ENCODE measurements at places on chromosomes 3 and 15.

DNA sequence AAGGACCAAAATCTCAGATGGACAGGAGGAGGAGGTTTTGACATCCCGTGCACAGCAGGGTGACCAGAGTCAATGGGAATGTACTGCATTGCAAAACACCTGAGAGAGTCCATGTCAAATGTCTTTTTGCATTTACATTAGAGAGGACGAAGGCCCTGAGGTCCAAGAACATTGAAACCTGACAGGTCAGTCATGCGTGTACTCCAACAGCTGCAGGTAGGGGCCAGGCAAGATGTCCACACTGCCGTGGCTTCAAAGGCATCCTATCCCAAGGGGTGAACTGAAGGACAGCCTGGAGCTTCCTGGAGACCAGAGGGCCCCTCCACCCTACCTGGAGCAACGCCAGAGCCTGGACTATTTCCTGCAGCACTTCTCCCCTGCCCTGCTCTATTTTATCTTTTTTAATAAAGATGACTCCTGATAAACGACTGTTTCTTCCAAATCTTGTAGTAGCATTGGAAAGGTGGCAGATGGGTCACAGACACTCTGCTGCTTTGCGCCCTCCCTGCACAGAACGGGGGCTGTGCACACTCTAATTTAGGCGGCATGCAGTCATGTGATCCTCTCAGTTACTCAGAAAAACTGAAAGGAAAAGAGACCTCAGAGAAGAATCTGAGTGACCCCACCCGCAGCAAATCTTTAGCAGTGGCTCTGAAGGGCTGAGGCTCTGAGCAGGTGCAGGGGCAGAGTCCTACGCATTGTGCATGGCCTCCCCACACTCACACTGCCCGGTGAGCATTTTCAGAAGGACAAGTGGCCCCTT lies 68.2 kb downstream of the HMCES start:
- no peaks in the 10 kb centered on the region for H3K36me3 ChIP-seq
- peaks cover 7% of the 10 kb centered on the region for H3K4me1 ChIP-seq
- no peak overlapping the region for H3K27ac ChIP-seq
- H3K27me3 ChIP-seq: no peaks in the 10 kb centered on the region

DNA sequence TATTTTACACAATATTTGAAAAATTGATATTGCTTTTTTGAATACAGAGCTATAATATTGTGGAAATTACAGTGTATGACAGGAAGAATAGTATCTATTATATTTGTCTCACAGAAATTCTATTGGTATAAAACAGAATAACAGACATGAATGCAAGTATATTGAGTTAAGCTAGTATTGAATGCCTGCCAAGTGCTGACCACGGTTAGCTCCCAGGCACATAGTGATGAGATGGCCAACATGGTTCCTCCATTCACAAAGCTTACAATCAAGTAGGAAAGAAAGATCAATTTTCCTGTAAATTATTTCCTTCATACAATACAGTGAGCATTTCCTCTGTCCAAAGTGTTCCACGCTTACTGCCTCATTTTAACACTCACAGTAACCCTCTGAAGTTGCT lies 67.6 kb downstream of the TP63 start:
- H3K4me3 ChIP-seq: no peak overlapping the region
- H3K27me3 ChIP-seq: no peaks in the 10 kb centered on the region
- no peaks in the 10 kb centered on the region for H3K36me3 ChIP-seq

DNA sequence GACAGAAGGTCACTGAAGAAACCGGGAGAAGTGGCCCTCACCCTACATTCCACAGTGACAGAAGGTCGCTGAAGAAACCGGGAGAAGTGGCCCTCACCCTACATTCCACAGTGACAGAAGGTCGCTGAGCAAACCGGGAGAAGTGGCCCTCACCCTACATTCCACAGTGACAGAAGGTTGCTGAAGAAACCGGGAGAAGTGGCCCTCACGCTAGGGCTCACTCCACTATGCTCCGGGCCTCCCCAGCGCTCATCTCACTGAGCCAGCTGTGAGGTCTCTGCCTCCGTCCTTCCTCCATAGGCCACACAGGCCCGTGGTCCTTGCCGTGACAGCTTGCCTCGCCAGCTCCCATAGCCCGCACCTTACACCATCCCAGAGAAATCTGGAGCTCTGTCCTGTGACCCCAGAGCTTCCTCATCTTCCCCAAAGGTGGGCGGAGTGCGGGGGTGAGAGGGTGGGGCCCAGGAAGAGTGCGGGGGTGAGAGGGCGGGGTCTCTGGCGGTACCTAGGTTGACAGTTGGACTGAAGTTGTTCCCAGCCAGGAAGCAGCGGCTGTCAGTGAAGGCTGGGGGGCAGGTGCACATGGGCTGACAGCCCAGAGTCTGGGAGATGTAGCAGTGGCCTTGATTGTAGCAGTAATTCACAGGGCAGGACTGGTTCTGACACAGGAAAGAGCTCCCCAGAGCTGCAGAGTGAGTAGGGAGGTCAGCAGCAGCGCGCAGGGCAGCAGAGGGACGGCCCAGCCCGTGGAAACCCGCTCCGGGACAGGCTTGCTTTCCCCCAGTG lies 32.0 kb downstream of the MUC20 start:
- H3K36me3 ChIP-seq: no peaks in the 10 kb centered on the region
- H3K4me3 ChIP-seq: no peak overlapping the region
- no peak overlapping the region for H3K27ac ChIP-seq
- no peaks in the 10 kb centered on the region for H3K4me1 ChIP-seq
- DNase-seq: no peak

GRCh38 chr3:70431911-70432310 lies 119.5 kb upstream of the MDFIC2 start:
- no peaks in the 10 kb centered on the region for H3K36me3 ChIP-seq
- H3K4me1 ChIP-seq: no peaks in the 10 kb centered on the region
- no peak overlapping the region for H3K27ac ChIP-seq
- no peaks in the 10 kb centered on the region for H3K27me3 ChIP-seq
- H3K4me3 ChIP-seq: no peak overlapping the region

DNA sequence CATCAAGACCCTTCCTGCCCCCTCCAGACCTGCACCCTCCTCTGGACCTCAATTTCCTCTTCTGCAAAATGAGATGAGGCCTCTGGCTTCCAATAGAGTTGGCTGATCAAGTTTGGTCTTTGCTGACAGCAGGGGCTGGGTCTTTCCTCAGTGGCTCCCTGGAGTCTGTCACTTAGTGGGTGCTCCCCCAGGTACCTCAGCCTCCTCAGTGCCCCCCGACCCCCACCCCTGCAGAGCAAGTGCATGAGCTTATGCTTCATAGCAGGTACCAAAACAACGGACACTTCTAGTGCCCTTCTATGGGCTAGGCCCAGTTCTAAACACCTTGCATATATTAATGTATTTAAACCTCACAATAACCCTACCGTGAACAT lies 6.9 kb upstream of the PLXND1 start:
- no peaks in the 10 kb centered on the region for H3K27me3 ChIP-seq
- no peak overlapping the region for H3K4me3 ChIP-seq
- H3K27ac ChIP-seq: peak overlapping the region; percentile 67
- H3K4me1 ChIP-seq: peaks cover 13% of the 10 kb centered on the region
- H3K36me3 ChIP-seq: no peaks in the 10 kb centered on the region

- H3K4me3 ChIP-seq: no peak overlapping the region
- H3K36me3 ChIP-seq: peaks cover 12% of the 10 kb centered on the region
- no peaks in the 10 kb centered on the region for H3K27me3 ChIP-seq
- H3K27ac ChIP-seq: no peak overlapping the region
Observed at GRCh38 chr3:113498221-113499005, 16.5 kb downstream of the SPICE1 start.

GRCh38 chr3:61646360-61646759 lies 85.0 kb downstream of the PTPRG start:
- no peaks in the 10 kb centered on the region for H3K36me3 ChIP-seq
- no peaks in the 10 kb centered on the region for H3K27me3 ChIP-seq
- H3K4me3 ChIP-seq: no peak overlapping the region
- no peaks in the 10 kb centered on the region for H3K4me1 ChIP-seq

- H3K4me3 ChIP-seq: no peak overlapping the region
- no peak for DNase-seq
- no peaks in the 10 kb centered on the region for H3K36me3 ChIP-seq
- no peaks in the 10 kb centered on the region for H3K4me1 ChIP-seq
Observed at GRCh38 chr15:63481105-63481810, 23.1 kb upstream of the USP3 start.

DNA sequence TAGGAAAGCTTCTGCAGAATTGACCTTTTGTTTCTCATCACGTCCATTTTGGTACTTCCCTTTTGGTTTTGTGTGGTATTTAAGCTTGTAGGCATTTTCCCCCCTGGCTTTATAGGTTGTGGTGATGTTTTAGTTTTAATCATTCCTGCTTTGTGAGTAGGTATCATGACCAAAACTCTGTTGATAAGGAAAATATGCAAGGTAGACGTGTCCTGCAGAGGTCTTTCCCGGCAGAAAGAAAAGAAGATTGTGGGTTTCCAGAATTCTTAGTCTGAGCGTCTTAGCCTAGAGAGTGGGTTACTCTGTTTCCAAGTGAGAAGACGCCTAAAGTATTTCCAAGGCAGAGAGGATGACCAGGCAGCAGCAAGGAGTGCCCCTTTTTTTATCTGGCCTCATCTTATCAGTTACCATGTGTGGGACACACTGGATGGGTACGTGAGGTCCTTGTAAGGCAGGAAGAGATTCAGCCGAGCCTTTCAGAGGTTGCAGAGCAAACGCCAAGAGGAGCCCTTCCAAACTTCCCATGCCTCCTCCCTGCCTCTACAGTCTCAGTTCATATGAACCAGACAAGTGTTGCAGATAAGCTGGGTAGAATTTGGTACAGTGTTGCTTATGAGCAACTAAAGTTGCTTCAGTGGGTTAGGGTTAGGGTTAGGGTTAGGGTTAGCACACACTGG lies 58.8 kb downstream of the ARNT2 start:
- no peak overlapping the region for H3K27ac ChIP-seq
- H3K27me3 ChIP-seq: no peaks in the 10 kb centered on the region
- DNase-seq: no peak
- no peaks in the 10 kb centered on the region for H3K4me1 ChIP-seq

- H3K36me3 ChIP-seq: peaks cover 2% of the 10 kb centered on the region
- H3K27me3 ChIP-seq: no peaks in the 10 kb centered on the region
- H3K27ac ChIP-seq: peak overlapping the region; percentile 59
- H3K4me3 ChIP-seq: no peak overlapping the region
- no peak for DNase-seq
- peaks cover 31% of the 10 kb centered on the region for H3K4me1 ChIP-seq
Observed at GRCh38 chr15:52656412-52656811, 22.8 kb downstream of the ATOSA start.

GRCh38 chr3:128799653-128800052 lies 73.7 kb downstream of the RAB7A start:
- DNase-seq: no peak
- no peak overlapping the region for H3K4me3 ChIP-seq
- no peaks in the 10 kb centered on the region for H3K27me3 ChIP-seq
- H3K27ac ChIP-seq: peak overlapping the region; percentile 55
- H3K36me3 ChIP-seq: peaks cover 24% of the 10 kb centered on the region

- H3K4me3 ChIP-seq: no peak overlapping the region
- no peak overlapping the region for H3K27ac ChIP-seq
- H3K4me1 ChIP-seq: no peaks in the 10 kb centered on the region
- H3K27me3 ChIP-seq: no peaks in the 10 kb centered on the region
- no peak for DNase-seq
Observed at GRCh38 chr15:82851306-82851850, 42.0 kb downstream of the WHAMM start.

DNA sequence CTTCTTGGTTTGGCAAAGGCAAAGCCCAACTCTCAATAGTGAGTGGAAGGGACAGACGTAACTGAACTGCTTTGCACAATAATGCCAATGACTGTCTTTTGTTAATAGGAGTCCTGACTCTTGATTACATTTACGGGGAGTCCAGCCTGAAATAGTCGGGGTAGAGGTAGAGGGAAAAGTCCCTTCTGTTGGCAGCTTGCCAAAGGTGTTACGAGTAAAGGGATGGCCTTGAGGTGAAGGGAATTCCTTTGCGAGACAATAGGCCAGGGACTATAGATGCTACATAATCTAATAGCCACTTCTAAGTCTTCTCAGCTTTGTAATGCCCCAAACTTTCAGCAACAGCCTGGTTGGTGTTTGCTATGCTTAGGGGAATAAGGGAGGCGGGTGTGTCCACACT lies 2.2 kb upstream of the SENP2 start:
- no peak overlapping the region for H3K4me3 ChIP-seq
- H3K27me3 ChIP-seq: no peaks in the 10 kb centered on the region
- DNase-seq: no peak
- no peaks in the 10 kb centered on the region for H3K36me3 ChIP-seq
- peaks cover 10% of the 10 kb centered on the region for H3K4me1 ChIP-seq
- no peak overlapping the region for H3K27ac ChIP-seq

GRCh38 chr15:55858661-55859060 lies 115.7 kb upstream of the PRTG start:
- H3K27ac ChIP-seq: no peak overlapping the region
- no peak for DNase-seq
- H3K27me3 ChIP-seq: no peaks in the 10 kb centered on the region
- no peaks in the 10 kb centered on the region for H3K4me1 ChIP-seq

- H3K27ac ChIP-seq: no peak overlapping the region
- H3K4me1 ChIP-seq: no peaks in the 10 kb centered on the region
- H3K4me3 ChIP-seq: no peak overlapping the region
- DNase-seq: no peak
- H3K27me3 ChIP-seq: no peaks in the 10 kb centered on the region
Observed at GRCh38 chr3:95705786-95706418, 1108.5 kb upstream of the EPHA6 start.

DNA sequence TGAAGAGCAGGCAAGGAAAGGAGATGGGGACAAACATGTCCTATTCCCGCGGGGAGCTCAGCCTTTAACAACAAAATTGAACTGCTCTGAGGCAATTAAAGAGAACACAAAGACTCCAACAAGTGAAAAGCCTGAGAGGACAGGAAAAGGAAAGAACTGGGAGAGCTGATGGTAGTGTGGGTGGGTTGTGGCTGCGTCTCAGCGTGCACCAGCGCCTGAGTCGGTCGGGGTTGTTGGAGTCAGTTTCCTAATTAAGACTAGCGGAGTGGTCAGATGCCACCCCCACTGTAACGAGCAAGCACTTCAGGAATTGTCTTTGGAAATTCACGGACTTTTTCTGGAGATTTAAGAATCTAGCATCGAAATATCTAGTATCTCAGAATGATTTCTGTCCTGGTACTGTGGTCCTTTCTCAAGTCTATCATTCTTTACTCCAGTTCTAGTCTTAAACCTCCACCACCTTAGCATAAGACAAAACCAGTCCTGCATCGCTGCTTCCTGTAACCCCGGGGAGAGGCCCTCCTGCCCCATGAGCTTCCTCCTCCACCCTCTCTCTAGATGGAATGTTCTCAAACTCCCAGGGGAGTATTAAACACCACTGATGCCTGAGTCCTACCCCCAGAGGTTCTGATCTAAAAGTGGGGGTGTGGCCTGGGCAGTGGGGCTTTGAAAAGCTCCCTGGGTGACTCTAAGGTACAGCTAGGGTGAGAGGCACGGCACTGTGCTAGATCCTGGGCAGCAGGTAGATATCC lies 104.0 kb downstream of the CYP19A1 start:
- H3K4me1 ChIP-seq: no peaks in the 10 kb centered on the region
- no peaks in the 10 kb centered on the region for H3K27me3 ChIP-seq
- H3K4me3 ChIP-seq: no peak overlapping the region
- H3K36me3 ChIP-seq: no peaks in the 10 kb centered on the region

GRCh38 chr3:45187694-45188141 lies 38.4 kb downstream of the TMEM158 start:
- H3K36me3 ChIP-seq: no peaks in the 10 kb centered on the region
- H3K27me3 ChIP-seq: no peaks in the 10 kb centered on the region
- no peaks in the 10 kb centered on the region for H3K4me1 ChIP-seq
- no peak for DNase-seq
